GM06990 (cell line): ENCODE measurements at places on chromosomes 3 and 15.

- DNase-seq = no peak
Observed at GRCh38 chr3:136916223-136916622, 41.6 kb upstream of the IL20RB start.

GRCh38 chr3:13588993-13589392, 40.1 kb downstream of the FBLN2 start:
- no peak for DNase-seq

- DNase-seq = no peak
Observed at GRCh38 chr3:148531836-148532235, 165.9 kb upstream of the AGTR1 start.

- no peak for DNase-seq
Observed at GRCh38 chr15:49606594-49606993, 14.0 kb downstream of the FAM227B start.

DNA sequence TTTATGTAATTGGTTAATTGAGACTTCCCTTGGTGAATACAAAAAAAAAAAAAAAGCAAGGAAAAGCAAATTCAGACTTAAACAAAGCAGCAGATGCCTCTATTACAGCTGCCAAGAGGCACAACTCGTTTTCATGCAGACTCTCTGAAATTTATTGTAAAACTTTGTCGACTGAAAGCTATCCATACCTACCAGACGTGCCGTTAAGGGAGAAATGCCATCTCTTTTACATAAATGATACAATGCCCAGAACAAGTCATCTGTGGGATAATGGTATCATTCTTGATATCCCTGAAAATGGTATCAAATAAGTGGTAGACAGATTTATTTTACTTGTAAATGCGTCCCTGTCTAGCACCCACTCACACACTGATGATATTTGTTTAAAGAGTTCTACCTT, 724.2 kb downstream of the NSUN3 start:
- no peak for DNase-seq

DNA sequence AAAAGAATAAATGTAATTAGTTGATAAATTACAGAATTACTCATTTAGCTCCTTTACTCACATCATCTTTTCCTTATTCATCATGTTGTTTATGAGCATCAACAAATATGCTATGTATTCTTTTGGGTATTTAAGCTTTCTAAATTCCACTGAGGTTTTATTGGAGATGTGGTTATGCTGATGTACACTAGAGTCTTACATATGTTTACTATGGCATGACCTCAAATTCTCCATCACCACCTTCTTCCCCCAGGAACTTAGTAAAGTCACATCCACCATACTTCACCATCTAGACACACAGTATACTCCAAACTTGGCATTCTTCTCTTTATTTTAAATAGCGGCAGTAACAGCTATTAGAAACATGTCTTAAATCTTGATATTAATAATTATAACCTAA, 74.1 kb upstream of the MELTF start:
- DNase-seq = no peak

DNA sequence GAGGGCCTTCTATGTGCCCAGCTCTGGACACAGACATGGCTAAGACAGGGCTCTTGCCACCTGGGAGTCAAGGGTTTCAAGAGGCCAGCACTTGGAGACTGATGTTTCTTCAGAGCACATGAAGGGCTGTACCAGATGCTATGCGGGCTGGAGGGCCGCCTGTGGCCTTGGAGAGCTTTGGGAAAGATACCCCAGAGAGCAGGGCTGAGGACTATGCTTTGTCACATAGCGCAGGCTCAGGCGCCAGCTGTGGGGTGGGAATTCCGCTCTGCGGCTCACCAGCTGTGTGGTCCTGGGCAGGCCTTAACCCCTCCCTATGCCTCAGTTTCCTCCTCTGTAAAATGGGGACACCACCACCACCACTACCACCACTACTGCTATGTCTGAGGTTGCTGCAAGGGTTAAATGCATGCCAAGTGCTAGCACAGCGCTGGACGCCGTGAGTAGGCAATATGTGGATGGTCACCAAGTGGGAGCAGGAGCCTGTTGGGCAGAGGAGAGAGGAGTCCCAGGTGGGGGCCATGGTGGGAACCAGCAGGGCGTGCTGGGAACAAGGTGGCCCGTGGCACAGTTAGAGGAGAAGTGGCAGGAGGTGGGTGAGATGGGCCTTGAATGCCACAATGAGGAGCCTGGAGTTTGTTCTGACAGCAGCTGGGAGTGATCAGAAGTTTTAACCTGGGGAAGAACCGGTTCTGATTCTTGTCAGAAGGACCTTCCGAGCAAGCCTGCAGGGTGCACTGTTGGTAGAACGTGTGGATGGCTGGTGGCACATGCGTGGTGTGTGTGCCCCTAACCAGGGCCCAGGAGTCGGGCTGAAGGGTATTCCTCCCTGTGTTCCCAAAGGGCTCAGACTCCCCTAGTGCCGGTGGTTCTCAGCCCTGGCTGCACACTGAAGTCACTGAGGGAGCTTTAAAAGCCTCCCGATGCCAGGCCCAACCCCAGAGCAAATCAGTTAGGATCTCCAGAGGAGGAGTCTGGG, 41.7 kb downstream of the FEM1B start:
- no peak for DNase-seq

DNA sequence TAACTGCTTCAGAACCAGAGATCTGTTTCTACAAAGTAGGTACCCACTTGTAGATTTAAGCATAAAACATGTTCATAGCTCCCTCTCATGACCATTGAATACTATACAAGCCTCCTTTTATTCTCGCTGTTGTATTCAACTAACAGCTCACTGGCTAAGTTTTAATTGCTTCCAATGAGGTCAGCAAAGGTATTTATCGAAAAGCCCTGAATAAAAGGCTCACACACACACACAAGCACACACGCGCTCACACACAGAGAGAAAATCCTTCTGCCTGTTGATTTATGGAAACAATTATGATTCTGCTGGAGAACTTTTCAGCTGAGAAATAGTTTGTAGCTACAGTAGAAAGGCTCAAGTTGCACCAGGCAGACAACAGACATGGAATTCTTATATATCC, at the start of gene FGF7:
Gene FGF7 (plus strand): TSS at position 222 of the 400 bp plus-strand sequence. CDS start 1,056 bp downstream, outside the sequence.
- no peak for DNase-seq

GRCh38 chr3:1613962-1614361, 484.7 kb upstream of the CNTN4 start:
- DNase-seq = no peak

DNA sequence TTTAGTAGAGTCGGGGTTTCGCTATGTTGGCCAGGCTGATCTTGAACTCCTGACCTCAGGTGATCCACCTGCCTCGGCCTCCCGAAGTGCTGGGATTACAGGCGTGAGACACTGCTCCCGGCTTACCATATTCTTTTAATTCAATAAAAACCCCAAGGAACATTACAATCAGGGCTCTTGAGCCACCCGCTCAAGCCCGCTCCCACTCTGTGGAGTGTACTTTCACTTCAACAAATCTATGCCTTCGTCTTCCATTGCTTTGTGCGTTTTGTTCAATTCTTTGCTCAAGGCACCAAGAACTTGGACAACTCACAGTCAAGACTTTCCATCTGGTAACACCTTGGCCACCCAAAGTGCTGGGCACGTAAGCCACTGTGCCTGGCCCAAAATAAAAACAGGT, 63.0 kb upstream of the PPIB start:
- DNase-seq = no peak

DNA sequence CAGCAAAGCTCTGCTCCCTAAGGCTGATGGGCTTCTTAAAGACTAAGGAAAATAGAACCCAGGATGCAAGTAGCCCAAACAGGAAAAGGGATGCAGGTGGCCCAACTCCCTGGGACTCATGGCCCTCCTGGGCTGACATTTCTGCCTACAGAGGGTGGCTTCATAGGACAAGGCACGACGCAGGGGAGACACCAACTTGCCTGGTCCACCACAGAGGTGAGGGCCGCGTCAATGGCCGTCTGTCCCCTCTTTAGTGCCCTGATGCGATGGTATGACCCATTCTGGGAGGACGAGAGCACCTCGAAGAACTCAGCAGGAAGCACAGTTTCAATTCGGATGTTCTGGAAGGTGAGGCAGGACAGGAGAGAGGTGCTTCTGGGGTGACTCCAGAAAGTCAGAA, 44.0 kb downstream of the NUP210 start:
- no peak for DNase-seq

- no peak for DNase-seq
Observed at GRCh38 chr3:122013448-122013925, 8.6 kb downstream of the ILDR1 start.

- no peak for DNase-seq
Observed at GRCh38 chr3:155853214-155854140, 750 bp downstream of the SLC33A1 start.

DNA sequence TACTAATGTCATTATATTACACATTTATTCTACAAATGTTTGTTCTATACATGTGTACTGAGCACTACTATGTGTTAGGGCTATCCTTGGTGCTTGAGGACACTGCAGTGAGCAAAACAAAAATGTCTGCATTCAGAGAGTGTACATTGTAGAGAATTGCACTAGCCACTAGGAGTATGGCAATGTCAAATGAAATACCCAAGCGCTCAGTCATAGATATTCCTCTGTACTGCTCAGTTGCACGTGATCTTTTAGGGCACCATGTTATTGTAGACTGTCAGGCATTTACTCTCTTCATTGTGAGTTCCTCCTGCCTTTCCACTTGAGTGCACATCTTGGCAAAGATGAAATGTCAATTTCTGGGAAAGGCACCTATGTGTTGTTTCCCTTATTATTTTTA, 36.8 kb downstream of the FNDC3B start:
- no peak for DNase-seq

- no peak for DNase-seq
Observed at GRCh38 chr3:177300039-177300833, 103.0 kb upstream of the TBL1XR1 start.

- DNase-seq = no peak
Observed at GRCh38 chr3:42300778-42301177, 34.8 kb upstream of the CCK start.

DNA sequence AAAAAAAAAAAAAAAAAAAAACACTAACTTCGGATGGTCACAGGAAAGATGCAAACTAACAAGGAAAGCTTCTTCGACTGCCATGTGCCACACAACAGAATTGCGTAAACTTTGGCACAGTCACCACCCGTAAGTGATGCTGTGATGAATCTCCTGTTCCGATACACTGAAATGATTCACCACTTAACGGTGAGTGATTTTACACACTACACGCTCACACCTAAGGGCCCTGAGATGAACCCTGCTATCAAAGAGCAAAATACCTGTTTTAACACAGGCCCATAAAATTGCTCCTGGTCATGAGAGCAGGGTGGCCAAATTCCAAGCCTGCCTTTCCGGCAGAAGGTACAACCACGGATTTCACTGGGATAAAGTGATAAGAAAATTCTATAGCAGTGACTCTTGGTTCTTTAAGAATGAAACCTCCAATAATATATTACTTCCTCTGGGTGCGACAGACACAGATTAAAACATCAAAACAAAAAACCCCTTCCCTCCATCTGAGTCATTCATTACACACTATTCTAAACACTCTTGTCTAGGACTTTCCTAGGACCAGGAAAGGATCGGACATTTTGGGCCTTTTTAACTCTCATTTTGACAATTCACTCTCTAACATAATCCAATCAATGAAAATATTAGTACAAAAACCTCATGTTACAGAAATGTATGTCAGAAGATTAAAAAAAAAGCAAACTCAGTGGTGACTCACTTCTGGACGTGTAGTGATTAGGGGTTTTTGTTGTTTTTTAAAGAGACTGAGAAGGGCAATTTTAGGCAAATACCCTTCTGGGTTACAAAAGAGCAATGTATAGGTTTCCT, 28.3 kb downstream of the LRIG1 start:
- peak; percentile 68 for DNase-seq

- DNase-seq = no peak
Observed at GRCh38 chr15:61459785-61460707, 230.9 kb upstream of the RORA start.

GRCh38 chr3:114794894-114795630, 352.0 kb downstream of the ZBTB20 start:
- no peak for DNase-seq

GRCh38 chr3:157453824-157454223, 17.2 kb downstream of the PTX3 start:
- DNase-seq = no peak

GRCh38 chr3:54433846-54434245, 311.5 kb downstream of the CACNA2D3 start:
- no peak for DNase-seq

GRCh38 chr3:10002951-10003350, 16.3 kb upstream of the EMC3 start:
- no peak for DNase-seq

DNA sequence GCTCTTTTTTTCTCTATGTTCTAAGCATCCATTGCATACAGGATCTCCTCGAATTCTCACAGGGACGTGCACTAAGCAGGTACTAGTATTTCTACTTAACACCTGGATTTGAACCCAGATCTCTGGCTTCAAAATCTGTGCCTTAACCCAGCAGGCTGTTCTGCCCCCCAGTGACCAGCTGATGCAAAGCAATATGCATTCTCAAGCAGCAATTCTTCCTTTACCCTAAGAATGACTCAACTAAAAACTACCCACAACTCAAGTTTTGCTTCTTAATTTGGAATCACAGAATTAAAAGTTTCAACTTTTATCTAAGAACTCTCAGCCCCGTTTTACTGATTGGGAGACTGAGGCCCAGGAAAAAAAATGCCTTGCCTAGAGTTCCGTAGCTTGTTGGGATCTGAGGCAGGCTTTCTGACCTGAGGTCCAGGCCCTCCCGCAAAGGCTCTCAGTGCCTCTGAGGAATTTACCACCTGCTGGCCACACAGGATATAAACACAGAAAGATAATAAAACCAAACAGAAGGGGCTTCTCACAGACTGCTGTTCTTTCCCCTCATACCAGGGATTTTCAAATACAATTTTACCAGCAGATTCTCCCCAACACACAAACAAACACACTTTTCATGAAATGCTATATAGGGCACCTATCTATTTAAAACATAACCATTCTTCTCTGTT, 115.4 kb upstream of the RAD18 start:
- no peak for DNase-seq

DNA sequence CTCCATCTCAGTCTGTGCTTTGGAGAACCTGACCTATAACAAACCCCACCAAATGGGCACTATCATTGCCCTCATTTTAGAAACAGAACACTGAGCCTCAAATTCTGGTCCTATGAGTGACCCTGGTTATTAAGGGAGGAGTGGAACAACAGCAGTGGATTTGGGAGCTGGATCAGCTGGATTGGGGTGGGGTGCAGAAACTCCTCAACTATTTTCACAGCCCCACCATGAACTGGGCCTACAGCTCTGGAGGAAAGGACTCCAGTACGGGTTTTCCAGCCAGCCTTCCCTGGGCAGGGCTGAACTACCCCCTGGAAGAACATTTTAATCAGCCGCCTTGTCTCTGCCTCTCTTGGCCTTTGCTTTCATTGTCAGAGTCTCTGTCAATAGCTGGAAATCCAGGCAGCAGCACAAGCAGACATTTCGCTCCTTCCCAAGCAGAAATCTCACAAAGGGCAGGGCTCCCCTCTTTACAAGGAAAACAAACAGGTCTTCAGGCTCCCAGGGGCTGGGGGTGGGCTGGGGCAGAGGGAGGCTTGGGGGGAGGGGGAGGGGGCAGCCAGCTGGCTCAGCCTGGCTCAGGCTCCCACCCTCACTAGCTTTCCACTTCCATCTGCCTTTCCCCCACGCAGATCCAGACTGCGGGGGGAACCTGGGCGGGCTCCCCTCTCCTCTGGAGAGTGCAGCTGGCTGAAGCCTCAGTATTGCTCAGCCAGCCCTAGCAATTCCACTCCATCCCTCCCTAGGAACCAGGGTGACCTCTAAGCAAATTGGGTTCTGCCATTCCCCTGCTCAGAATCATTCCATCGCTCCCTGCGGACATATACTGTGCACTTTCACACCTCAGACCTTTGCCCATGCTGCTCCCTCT, 13.7 kb upstream of the TLE3 start:
- DNase-seq = no peak
